EL (cell line): ENCODE measurements at places on chromosomes 1 and 21.

GRCh38 chr1:3609769-3610526 is 1.4 kb downstream of the MEGF6 start:
- no peak for DNase-seq

- no peak for DNase-seq
These were observed 173.3 kb upstream of the EDN2 start for GRCh38 chr1:41657679-41658295.

- no peak for DNase-seq
These were observed 787 bp downstream of the GRIK3 start for GRCh38 chr1:37033355-37034101.

DNA sequence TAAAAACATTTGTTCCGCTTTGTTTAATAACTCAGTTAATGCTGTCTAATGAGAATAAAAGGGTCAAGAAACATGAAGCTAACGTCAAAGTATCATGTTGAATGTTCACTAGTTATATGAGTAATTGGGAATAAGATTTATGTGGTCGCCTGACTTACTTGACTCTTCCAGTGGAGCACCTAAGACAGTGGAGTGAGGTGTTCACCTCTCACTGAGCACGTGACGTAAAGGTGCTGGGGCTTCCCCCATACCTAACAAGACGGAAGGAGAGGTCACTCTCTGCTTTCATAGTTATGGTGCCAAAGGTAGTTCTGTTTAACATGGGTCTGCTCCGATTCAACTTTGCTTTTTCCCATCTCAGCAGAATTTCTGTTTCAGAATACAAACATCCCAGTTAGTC is 686 bp downstream of the KMO start:
- DNase-seq, result no peak

DNA sequence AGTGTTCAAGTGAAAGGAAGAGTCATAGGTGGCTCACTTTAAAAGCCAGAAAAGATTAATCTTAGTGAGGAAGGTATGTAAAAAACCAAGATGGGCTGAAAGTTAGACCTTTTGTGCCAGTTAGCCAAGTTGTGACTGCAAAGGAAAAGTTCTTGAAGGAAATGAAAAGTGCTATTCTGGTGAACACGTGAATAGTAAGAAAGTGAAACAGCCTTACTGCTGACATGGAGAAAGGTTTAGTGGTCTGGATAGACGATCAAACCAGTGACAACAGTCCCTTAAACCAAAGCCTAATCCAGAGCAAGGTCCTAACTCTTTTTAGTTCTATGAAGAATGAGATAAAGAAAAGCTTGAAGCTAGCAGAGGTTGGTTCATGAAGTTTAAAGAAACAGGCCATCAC is 106.4 kb downstream of the CTH start:
- no peak for DNase-seq

- peak; percentile 31 for DNase-seq
These were observed 82.2 kb downstream of the NIBAN1 start for GRCh38 chr1:184892116-184892515.

DNA sequence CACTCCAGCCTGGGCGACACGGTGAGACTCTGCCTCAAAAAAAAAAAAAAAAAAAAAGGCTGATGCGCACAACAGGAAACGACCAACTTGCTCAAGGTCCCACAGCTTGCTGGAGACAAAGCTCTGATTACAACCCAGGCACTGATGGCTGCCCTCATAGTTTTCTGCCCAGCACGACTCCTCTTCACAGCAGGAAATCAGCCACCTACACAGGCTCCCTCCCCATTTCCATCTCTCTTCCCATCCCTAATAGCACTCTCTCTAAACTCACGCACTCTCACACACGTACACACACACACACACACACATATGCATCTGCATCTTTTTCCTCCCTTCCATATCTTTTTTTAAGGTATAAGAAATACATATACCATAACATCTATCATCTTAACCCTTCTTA is 153.5 kb upstream of the SOD1 start:
- no peak for DNase-seq

GRCh38 chr1:110872745-110873720 is at the start of gene CD53:
TSS of gene CD53 (plus strand) at chr1:110873148. CDS start at chr1:110891409, 18,261 bp downstream.
- DNase-seq, result no peak

DNA sequence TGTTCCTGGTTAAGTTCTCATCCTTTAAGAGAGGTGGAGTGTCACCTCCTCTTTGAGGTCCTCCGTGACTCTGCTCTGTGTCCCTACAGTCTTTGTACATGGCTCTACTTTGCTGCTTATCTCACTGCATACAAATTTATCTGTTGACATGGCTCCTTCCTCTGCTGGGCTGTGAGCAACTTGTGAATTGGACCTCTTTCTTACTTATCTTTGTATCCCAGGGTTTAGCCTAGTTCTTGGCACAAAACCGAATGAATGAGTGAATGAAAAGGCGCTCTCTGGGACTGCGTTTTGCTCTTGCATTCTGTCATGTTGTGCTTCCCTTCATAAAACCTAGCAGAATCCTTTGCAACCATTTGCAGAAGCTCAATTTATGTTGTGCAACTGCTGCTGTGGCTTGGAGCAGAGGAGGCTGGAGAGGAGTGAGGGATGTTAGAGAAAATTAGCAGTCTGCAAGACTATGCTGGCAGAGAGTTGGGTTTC is 12.4 kb downstream of the SLC26A9 start:
- DNase-seq, result no peak

GRCh38 chr1:151477066-151477465 is 17.8 kb upstream of the POGZ start:
- DNase-seq, result no peak

DNA sequence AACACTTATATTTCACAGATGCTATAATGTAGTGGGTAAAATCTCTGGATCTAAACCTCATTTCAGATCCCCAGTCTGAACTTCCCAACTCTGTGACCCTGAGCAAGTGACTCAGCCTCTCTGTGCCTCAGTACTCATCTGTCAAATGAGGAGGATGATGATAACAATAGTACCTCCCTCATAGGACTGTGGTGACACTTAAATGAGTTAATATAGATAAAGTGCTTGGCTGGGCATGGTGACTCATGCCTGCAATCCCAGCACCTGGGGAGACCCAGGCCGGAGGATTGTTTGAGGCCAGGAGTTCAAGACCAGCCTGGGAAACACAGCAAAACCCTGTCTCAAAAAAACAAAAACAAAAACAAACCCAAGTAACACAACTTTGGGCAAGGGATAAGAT is 4.7 kb upstream of the ECE1 start:
- peak; percentile 38 for DNase-seq

- no peak for DNase-seq
These were observed 1.3 kb downstream of the TRIM67 start for GRCh38 chr1:231162970-231163829.

DNA sequence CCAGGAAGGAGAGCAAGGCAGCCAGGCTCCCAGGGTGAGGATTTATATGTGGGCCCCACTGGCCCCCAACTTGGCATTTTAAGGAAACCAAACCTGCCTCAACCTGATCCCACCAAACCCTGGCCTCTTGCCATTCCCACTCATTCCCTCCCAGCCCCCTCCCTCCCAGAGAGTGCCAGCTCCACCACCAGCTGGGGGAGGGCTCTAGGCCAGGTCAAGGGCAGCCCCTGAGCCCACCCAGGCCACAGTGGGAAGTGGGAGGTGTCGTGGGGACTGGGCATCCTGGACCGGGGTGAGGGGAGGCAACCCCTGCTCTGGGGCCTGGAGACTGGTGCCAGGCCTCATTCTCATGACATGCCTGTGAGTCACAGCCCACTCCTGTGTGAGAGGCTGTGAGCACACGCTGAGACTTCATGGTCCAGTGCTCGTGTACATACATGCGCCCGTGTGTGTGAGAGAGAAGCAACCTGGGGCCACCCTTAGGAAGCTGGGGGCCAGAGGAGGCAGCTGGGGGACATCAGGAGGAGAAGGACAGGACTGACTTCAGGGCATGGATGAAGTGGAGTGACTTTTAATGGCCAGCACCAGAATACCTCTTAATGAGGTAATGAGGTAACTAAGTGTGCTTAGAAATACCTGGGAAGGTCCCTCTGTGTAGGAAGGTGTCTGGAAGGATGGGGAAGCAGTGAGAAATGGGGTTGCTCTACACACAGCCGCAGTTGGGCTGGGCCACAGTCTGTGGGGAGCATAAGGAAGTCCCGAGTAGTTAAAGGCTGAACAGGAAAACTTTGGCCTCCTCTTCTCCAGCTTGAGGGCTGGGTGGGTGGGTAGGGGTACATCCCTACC is at the start of gene S100A2:
TSS of gene S100A2 (minus strand) at position 316 of the 846 bp plus-strand sequence. CDS start 1,967 bp downstream, outside the sequence.
- peak; percentile 94 for DNase-seq

- DNase-seq, result peak; percentile 28
These were observed 6.9 kb upstream of the DNAH14 start for GRCh38 chr1:224922404-224923164.

GRCh38 chr1:204207136-204207616 is 6.6 kb downstream of the GOLT1A start:
- DNase-seq, result peak; percentile 41

GRCh38 chr1:66618390-66618789 is 84.4 kb downstream of the SGIP1 start:
- no peak for DNase-seq

GRCh38 chr21:36696390-36697059 is 2.4 kb upstream of the SIM2 start:
- no peak for DNase-seq

GRCh38 chr1:34164771-34165391 is at the start of gene CSMD2:
TSS of gene CSMD2 (minus strand) at chr1:34165230. CDS start at chr1:34165097, 133 bp downstream.
- DNase-seq, result peak; percentile 14

- DNase-seq, result no peak
These were observed 151.1 kb upstream of the DPT start for GRCh38 chr1:168879896-168880734.

DNA sequence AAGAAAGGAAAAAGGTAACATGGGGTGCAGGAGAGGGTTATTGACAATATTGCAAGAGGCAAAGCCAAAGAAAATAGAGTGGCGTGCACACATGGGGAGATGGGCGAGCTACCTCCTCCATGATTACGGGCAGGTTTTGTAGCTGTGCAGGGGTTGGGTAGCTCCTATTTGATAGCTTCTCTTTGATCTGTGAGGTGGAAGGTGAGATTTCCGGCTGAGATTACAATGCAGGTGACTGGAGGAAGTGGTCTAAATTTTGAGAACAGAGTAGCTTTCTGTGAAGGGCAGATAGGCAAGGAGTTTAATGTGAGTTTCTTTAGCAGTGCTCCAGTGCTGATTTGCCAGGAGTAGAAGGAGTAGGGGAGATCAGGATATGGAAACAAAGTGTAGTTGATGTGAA is 263.4 kb downstream of the PLA2G4A start:
- DNase-seq, result no peak

DNA sequence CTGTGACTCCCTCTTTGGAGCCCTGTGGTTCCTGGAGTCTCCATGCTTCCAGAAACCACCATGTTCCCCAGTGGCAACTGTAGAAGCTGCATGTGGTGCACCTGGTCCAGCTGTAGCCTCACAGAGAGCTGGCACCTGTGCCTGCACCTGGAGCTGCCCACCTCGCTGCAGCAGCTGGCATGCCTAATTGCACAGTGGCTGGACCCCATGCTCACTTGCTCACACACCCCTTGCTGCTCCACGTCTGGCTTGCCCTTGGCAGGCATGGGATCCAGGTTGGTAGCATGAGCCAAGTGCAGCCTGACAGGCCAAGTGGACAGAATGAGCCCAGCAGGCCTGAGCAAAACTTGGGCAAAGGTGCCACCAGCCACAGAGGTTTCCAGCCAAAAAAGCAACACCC is 680.1 kb downstream of the MATN1 start:
- no peak for DNase-seq

DNA sequence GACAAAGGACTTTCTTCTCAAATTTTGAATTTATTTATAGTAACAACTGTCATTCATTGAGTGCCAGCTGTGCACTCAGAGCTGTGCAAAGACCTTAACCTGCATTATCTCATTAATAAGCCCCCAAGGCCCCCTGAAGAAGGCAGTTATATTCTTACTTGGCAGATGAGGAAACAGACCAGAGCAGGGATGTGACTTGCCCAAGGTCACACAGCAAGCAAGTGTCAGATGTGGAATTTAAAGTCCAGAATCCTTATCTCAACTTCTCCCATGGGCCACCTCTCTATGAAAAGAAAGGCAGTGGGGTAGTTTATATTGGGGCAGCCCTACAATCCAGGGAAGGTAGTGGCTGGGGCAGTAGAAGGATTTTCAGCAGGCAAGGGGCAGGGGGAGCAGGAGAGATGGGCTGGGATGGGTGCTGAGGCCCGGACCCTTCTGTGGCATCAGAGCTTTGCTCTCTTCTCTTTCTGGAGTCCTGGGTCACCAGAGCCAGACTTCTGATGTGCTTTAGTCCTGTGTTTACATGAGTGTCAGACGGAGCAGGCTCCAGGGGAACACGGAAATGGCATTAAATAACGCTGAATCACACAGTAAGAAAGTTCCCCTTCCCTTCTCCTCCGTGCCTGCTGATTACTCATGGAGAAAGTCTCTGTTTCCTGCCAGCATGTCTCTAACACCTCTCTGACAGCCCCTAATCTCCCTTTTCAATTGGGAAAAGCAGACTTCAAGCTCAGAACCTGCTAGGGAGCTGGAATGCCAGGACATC is 39.5 kb downstream of the EPHB2 start:
- DNase-seq, result peak; percentile 96

- DNase-seq, result no peak
These were observed 121.7 kb upstream of the KIAA0040 start for GRCh38 chr1:175314300-175314699.

- no peak for DNase-seq
These were observed 751 bp downstream of the STUM start for GRCh38 chr1:226549094-226549936.

- DNase-seq, result peak; percentile 27
These were observed 1023.2 kb downstream of the KCNT2 start for GRCh38 chr1:195584870-195585624.

GRCh38 chr1:232519186-232519585 is 110.7 kb downstream of the SIPA1L2 start:
- no peak for DNase-seq

GRCh38 chr1:7770669-7770996 is 463 bp upstream of the VAMP3 start:
- no peak for DNase-seq

- DNase-seq, result peak; percentile 54
These were observed 10.6 kb upstream of the GADD45A start for GRCh38 chr1:67674260-67675011.

DNA sequence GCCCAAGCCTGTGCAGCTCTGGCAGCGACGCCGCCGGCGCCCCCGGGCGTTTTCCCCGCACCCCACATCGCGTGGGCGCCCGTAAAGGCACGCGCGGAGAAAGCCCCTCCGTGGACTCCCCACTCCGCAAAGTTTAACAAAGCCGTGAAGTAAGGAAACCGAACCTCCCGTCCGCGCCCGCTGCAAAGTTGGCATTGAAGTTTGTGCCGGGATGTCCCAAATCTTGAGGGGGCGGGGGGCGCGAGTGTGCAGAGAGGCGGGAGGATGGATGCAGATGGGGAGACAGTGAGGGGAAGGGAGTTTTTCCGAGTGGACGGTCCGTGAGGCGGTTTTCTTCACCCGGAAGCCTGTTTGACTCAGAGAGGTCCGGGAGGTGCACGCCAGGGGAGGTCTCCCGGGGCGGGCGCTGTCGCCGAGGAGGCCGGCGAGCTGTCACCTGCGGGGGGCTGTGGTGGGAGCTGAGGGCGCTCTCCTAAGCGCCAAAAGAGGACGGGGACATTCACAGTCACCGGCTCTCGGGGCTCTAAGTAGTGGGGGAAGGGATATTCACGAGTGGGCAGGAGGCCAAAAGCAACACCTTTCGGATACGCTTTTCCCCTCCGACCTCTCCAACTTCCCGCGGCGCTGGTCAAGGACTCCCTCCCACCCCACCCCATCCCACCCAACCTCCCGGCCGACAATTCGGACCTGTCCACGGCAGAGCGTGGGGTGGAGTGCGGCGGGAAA is 1.3 kb downstream of the WLS start:
- peak; percentile 50 for DNase-seq
